ENCODE measurements at places on chromosomes 3 and 15. TPM values are rescaled to one million over a fixed set of nuclear protein-coding genes. Genes with fewer than 3 reads are reported as not detected.

The CCDC54 gene
- not detected for total RNA-seq

The PATL2 gene
- not detected for total RNA-seq

The SERPINI2 gene
- not detected for total RNA-seq

The HEG1 gene
- 71.4 TPM for total RNA-seq

The TTC14 gene
- 21.6 TPM for total RNA-seq

DNA sequence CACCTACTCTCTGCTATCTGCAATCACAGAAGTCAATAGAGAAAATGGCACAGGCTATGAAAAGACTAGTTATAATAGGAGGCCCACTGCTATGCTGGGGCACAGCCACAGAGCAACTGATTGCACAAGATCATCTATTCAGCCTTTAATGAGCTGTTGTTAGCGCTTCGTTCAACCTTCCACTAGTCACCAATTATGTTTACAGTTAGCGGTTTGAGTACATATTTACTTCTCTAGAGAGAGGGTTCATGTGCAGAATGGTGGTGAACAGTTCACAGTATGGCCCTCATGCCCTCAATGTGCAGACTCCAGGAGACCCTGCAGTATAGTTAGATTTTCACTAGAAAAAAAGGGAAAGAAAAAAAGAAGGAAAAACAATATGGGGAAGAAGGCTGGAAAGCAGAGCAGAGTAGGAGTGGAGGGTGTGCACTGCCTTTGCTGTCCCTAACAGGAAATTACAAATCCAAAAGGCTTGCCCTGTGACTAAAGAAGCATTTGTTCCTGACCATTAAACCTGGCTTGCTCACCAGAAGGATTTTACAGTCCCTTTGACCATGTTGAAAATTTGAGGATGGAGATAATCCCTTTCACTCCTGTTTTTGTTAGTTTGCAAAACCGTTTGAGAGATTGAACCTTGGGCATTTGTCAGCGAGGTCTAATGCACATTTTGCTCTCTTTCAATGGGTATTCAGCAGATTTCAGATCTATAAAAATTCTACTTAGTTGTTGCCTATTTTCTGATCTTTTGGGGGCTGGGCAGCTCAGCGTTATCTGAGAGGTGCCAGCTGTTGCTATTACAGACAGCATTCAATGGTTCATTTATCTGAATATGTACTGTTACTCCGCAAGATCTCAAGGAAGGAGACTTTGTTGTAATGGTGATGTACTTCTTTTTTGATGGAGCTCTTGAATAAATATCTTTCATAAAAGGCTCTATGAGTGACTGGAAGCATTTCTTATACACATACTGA is 296.1 kb downstream of the LSAMP start:
- peak; percentile 46 for DNase-seq

DNA sequence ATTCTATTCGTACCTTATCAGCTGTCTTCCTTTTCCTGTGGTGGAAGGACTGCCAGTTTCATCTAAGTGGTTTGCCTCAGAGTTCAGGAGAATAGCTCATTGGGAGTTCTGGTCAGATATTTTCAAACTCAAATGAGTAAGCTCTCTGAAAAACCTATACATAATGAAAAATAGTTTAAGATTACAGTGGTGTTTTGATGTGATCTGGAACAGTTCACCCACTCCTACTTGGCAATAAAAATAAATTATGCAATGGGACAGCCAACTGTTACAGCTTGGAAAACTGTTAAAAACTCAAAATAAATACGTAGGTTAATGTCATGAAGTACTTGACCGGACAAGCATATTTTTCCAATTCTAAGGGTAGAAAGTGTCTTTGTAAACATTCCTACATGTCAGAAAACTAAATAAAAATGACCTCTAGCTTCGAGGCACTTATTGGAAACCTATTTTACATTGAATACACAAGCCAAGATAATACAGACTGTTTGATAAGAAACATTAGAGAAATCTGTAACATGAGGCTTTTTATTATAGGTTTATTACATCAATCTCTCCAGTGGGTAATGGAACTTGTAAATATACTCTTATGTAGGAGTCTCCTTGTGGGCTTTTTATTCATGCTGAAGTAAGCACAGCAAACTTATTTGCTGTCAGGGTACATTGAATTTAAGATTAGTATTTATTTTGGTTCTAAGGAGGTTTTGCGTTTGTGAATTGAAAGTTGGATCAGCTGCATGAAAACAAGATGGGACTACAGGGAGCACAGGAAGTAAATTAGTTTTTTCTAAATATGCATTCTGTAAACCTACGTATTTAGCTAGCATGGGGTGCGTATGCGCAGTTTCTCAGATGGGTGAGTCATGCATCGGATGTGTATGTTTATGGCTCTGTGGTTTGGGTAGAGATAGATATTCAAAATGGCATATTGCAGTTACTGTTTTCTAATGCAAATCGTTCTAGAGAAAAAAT is 453.1 kb downstream of the IL5RA start:
- DNase-seq = no peak

- no peak for DNase-seq
Observed at GRCh38 chr3:170368921-170369320, 11.4 kb downstream of the SKIL start.

- DNase-seq = no peak
Observed at GRCh38 chr3:122031123-122031468, 9.0 kb upstream of the ILDR1 start.

GRCh38 chr3:147356145-147356908 is 50.0 kb downstream of the ZIC4 start:
- no peak for DNase-seq

DNA sequence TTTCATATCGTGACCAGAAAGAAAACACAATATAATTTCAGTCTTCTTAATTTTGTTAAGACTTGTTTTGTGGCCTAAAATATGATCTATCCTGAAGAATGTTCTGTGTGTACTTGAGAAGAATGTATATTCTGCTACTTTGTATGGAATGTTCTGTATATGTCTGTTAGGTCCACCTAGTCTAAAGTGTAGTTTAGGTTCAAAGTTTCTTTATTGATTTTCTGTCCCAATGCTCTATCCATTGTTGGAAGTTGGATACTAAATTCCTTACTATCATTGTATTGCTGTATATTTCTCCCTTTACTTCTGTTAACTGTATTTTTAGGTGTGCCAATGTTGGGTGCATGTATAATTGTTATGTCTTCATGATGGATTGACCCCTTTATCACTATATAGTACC is 21.2 kb downstream of the OR5AC2 start:
- DNase-seq = no peak

DNA sequence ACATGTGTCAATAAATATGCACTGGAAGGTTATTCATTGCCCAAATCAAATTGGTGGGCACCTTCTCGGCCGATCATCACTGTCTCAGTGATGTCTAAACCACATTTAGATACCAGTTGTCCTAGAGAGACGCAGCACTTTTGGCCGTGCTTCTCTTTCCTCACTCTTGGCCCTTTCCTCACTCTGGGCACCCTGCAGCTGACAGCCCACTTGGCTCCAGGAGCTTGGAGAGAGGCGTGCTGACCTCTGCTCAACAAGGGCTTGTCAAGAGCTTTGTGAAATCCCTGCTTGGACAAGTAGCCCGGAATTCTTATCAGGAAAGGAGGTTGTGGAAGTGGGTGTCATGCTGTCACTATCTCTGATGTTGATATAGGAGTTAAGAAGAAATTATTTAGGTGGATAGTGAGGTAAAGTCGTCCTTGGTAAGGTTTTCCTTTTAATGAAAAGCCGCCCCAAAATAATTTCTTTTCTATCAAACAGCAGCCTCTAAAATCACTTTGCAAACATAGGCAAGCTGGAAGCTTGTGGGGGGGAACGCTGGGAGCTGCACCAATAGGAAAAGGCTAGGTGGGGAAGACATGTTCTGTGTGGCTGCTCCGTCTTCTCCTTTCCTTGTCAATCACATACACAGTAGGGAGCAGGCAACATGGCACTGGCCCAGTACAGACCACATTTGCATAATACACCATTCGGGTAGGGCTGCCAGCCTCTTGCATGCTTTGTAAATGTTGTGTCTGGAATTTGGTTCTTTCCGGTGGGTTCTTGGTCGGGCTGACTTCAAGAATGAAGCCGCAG is 126.8 kb upstream of the UBE3A start:
- DNase-seq = no peak

- peak; percentile 95 for DNase-seq
Observed at GRCh38 chr3:126540342-126540849, 16.4 kb downstream of the CHST13 start.

GRCh38 chr15:69515508-69515907 is 62.9 kb downstream of the RPLP1 start:
- DNase-seq = no peak

GRCh38 chr15:33402600-33402999 is 91.8 kb downstream of the RYR3 start:
- no peak for DNase-seq

DNA sequence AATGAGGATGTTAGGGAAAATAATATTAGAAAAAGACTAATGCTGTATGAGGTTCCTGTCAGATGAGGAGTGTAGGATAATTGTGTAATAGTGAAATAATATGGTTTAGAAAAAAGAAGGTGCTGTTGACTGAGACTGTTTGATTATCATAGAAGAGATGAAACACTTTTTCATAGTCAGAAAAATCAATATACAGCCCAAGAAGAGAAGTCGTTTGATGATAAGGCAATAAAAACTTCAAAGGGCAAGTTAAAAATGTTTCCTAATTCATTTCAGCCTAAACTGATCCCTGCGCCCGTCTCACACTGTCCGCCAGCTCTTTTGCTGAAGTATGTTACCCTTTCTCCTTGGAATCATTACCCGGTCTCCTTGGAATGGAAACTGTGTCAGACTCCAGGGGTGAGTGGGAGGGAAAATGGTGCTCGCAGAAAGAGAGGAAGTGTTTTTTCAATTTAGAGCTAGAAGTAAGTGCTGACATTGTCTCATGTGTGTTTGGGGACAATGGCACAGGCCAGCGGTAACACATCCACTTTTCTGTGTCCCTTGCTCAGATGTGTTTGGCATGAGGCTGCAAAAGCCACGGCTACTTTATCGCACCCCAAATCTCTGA is 23.6 kb downstream of the DUT start:
- no peak for DNase-seq

GRCh38 chr15:84761607-84762131 is 13.3 kb downstream of the ZNF592 start:
- DNase-seq = no peak

DNA sequence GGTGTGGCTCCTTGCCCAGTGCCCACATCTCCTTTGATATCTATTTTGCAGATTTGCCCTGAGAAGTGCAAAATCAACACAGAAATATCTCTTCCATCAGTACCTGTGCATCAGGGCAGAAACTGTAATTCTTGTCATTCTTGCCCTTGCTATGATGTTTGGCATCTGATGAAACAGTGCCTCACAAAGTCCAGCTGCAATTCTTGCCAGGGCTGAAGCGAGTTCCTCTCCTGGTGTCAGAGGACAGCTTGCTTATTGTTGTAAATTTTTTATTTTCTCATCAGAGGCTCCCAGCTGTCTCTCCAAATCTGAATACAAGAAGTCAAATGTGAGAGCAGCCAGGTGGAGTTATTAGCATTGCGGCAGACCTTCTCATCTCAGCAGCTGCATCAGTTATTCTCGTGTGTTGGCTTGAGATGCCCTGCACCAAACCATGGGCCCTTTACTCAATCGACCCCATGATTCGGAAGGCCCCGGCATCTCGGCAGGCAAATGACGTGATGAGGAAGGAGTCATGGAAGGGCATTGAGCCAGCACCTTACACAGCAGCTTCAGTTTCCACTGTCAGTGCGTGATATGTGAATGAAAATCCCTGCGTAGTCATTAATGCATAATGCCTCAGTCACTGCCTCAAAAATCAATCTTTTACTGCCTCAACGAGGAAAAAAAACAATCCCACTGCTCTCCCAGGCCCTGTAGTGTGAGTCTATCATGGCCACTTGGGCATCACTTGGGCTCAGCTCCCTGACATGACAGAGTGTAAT is 93.4 kb downstream of the CCNL1 start:
- DNase-seq = no peak

DNA sequence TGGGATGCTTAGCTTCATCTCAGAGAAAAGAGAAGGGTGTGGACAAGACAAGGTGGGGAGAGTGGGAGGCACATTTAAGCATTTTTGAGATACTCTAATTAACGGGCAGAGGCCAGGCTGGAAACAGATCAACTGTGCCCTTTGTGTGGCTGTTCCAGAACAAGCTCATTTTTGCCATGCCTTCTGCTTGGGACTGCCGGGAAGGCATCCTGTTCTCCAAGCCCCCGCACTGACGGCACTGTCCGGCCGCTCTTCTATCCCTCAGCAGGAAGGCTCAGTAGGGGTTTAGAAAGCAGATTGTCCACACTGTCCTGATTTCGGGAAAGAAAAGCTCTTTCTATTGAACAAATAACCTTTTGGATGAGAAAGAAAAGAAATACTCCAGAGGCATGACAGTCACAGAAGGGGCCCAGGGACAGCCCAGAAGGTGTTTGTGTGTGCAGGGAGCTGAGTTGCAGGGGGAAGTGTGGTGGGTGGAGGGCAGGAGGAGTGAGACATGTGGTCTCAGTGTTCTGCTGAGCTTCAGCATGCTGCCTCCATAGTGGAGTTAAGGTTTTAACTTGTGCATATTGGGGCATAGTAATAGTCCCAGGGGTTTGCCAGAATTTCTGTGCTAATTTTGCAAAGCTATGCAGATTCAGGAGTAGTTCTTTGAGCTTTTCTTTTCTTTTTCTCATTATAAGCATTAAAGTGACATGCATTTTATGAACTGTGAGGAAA is 27.3 kb downstream of the SV2B start:
- DNase-seq = no peak

- no peak for DNase-seq
Observed at GRCh38 chr3:190404715-190405114, 16.8 kb downstream of the CLDN16 start.

DNA sequence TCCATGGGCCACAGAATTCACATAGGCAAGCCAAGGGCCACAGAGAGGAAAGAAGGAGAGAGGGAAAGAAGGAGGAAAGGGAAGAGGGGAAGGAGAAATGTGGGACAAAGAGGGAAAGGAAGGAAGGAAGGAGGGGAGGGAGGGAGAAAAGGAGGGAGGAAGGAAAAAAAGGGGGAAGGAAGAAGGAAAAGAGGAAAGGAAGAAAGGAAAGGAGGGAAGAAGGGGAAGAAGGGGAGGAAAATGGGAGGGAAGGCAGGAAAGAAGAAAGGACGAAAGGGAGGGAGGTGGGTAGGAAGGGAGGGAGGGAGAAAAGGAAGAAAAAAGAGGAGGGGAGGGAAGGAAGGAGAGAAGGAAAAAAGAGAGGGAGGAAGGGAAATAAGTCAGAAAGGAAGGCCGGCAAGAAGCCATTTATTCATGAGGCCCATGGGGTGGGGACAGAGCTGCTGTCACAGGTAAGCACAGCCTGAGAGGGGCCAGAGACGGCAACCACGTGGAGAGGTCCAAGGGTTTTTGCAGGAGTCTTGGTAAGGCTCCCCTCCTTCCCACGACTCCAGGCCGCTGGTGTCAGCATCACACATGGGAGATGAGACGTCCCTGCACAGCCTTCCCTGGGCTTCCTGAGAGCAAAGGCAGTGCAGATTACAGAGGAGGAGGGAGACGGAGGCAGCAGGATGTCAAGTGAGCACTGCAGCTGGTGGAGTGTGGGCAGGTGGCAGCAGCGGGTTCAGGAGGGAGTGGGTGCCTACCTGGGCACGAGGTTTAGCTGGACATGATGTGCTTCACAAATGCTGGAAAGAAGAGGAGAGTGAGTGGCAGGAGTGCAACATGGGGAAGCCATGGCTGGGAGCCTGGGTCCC is 5.5 kb downstream of the MYL3 start:
- no peak for DNase-seq
